Stromal cell of bone marrow (primary cell): ENCODE measurements at places on chromosomes 3 and 15.

DNA sequence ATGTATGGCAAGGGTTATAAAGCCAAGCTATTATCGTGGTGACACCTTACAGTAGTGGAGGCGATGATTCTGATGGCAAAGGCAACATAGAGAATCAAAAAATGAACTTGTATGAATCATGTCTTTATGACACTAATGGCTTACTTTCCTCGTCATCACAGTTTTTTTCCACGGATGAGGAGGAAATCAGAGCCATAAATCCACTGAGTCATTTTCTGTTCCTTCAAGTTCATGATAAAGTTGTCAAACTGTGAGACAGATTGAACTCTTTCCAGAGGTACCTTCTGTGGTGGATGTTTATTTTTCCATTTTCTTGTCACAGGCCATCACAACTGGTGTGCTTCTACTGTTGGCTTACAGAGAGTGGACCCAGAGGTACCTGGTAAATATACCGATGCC is 8.5 kb downstream of the TMEM212 start:
- no peak for DNase-seq

DNA sequence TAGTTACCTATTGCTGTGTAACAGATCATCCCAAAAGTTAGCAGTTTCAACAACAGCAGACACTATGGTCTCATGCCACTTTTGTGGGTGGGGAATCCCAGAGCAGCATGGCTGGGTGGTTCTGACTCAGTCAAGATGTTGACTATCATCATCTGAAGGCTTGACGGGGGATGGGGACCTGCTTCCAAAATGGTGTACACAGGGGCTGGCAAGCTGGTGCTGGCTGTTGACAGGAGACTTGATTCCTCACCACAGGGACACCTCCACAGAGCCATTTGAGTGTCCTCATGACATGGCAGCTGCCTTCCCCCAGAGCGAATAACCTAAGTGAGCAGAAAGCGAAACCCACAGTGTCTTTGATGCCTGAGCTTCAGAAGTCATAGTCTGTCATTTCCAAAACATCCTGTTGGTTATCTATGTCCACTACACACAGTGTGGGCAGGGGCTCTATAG is 19.1 kb downstream of the DNAJB8 start:
- no peak for DNase-seq

DNA sequence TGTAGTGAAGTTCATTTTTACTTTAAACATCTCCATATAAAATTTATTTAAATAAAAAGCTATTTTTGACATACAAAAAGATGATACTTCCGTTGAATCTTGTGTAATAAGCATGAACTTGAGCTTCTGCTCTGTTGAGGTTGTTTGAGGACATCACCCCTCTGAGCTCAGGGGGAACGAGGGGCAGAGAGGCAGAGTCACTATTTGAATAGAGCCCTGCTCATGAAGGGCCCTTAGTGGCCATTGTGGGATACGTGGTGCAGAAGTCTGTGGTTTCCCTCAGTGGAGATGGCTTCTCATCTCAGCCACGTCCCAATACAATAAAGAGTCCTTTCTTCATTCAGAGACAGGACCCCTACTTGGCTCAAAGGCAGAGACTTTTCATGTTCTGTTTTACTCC is 10.6 kb downstream of the CEMIP start:
- no peak for DNase-seq

DNA sequence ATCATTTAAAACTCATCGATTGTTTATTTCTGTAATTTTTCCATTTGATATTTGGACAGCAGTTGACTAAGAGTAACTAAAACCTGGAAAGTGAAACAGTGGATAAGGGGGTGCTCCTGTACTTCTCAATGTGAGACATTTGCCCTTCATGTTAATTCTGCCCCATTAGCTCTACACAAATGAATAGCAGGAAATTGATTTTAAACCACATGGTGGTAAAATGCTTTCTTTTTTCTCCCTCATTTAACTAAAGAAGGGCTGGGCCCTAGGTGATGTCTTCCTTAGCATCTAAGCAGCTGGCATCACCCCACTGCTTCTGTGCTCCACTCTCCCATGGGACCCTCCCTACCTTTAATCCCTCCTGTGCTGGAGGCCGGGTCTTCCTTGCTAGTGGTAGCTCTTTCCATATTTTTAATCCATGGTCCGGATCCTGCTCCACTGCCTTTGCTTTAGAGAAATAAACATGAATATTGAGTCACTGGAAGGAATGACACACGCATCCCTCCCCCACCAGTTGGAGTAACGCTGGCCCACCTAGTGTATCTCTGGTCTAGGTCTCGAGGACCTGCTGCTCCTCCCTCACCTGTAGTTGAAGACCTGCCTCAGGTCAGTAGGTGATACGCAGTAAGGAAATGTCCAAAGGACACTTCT is 30.2 kb upstream of the LAMP3 start:
- no peak for DNase-seq

GRCh38 chr3:192212335-192212734 is 515.0 kb downstream of the FGF12 start:
- DNase-seq = no peak

DNA sequence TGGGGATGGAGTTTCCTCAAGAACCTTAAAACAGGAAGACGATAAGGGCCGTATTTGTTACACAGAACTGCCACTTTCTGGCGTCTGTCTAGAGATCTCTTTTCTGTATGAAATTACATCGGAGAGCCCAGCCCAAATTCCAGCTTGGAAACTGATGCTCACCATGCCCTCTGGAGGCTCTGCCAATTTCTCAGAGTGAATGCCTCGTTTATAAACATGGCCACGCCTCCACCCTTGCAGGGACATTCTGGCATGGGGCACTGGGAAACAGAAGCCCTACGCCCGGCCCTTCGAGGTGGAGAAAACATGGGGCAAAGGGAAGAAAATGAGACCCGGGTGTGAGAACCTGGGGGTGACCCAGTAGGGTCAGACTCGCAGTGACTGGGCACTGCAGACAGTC is 53.4 kb upstream of the SEC13 start:
- DNase-seq = no peak

GRCh38 chr3:176848431-176849214 is 348.7 kb downstream of the TBL1XR1 start:
- no peak for DNase-seq
